GM23248 (cell line): ENCODE measurements at places on chromosomes 4 and X.

GRCh38 chr4:37138019-37138653, 106.4 kb upstream of the NWD2 start:
- DNase-seq: no peak

GRCh38 chr4:22498866-22499265, 17.0 kb downstream of the ADGRA3 start:
- no peak for DNase-seq

- peak; percentile 75 for DNase-seq
Observed at GRCh38 chr4:7831330-7831729, 108.3 kb downstream of the AFAP1 start.

DNA sequence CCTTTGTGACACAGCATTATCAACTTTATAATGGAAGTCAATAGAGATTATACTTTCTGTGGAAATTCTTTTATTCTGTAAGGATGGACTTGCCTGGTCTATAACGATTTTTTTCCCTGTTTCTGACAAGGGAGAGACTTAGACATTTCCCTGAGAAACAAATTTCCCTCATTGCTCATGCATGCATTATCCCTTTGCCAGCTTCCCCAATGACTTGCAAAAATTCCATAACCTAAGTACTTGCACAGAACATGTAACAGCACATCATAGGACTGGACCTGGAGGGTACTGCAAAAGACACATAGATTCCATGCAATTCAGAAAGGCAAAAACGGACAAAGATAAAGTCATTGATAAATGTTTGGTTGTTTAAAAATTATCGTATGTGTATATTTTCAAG, 166.7 kb downstream of the FHIP1A start:
- DNase-seq: peak; percentile 6

DNA sequence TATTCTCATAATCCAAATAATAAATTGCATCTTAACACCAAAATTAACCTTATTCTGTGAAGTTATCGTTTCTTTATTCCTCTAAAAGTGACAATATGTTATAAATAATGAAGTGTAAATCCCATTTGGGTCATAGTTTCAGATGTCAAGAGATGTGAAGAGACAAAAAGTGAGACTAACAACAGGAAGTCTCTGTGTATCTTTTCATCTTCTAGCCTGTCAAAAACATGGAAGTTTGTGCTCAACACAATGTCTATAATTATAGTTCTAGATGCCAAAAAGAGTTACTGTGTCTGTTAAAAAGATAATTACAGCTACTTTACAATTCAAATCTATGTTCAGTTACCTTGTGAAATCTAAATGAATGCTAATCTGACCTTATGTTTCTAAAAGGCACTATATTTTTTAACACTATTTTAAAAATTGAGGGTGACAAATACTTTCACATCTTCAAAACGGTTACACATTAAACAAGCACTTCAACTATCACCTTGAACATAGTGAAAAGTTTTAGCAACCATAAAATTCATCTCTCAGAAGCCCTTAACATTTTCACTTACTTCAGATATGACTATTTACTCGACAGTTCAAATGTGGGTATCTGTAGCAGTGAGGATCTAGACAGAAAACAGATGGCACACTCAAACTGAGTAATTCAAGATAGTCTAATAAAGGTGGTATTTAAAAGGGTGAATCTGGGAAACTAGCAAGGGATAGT, 509.8 kb downstream of the ARAP2 start:
- DNase-seq: no peak

DNA sequence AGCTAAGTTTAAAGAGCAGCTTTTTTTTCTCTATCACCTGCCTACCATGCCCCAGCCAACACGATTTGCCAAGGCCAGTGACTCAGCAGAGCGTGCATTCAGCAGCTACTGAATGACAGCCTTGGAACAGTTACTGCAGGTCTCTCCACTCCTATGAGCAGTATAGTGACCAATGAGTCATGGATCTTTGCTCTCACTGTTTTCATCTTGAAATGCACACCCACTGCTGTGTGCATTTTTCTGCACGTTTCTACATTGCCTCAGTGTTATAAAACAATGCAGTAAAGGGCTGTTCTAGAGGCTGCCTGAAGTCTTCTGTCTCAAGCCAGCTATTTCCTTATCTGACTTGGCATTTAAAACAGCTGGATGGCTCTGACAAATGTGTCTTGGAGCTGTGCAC, 66.0 kb upstream of the C4orf54 start:
- peak; percentile 64 for DNase-seq

GRCh38 chr4:41015016-41015675, 199.2 kb downstream of the APBB2 start:
- no peak for DNase-seq

GRCh38 chrX:3963980-3964379, 250.5 kb upstream of the PRKX start:
- DNase-seq: no peak

GRCh38 chrX:56219700-56220099, 12.5 kb upstream of the KLF8 start:
- peak; percentile 35 for DNase-seq

- DNase-seq: no peak
Observed at GRCh38 chr4:78220283-78220682, 163.2 kb downstream of the FRAS1 start.

DNA sequence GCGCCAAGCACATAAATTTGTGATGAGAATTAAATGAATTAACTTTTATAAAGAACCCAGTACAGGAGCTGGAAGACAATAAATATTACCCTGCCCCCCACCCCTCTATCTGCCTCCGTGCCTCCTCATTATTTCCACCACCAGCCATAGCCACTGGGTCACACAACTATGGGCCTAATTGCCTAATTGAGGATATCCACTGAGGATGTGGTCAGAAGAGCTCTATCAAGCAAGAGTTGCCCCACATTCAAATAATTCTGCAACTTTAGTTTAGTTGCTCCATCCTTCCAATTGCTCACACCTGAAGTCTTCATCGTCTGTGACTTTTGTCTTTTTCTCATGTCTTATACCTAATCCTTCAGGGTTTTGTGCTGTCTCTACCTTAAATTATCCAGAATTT, 9.5 kb upstream of the CXCL8 start:
- DNase-seq: no peak

DNA sequence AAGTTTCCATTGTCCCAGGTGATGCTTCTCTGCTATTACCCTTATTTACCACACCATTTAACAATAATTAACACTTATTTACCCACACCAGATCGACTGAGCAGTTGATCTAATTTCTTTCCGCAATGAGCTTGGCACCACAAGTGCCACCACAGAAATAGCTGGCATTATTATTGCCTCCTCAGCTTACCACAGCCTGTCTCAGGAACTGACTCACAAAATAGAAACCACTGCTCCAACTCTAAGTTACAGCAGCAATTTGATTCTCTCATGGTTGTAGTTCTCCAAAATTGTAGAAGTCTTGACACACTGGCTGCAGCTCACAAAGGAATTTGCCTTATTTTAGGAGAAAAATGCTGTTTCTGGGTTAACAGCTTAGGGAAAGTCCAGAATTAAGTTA, 22.5 kb downstream of the ZNF721 start:
- DNase-seq: peak; percentile 60
